ENCODE measurements at places on chromosomes 2 and 18.

DNA sequence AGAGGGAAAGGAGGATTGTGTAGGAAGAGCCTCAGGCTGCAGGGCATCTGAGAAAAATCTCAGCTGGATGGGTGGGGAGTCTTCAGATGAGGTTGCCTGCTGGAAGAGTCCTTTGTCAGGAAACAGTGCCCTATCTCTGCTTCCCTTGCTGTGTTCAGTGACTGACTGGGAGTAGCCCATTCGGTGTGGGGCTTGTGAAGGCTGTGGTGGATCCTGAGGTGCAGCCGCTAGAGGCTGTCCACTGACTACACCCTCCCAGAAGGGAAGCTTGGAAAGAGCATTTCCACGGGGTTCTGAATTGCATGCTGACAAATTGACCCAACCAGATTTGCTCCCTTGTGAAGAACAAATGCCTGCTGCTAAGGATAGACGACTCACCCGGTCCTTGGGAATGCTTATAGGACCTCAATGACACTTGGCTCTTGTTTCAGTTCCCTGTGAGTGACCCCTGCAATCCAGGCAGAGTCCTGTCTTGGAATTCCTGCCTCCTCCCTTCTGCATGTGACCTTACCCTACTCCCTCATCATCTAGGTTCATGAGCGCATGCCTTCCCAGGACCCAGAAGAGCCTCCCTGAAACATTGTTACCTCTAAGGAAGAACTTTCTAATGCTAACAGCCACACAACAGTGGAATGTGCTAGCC lies 109.7 kb upstream of the FAM136A start:
- DNase-seq, result no peak

DNA sequence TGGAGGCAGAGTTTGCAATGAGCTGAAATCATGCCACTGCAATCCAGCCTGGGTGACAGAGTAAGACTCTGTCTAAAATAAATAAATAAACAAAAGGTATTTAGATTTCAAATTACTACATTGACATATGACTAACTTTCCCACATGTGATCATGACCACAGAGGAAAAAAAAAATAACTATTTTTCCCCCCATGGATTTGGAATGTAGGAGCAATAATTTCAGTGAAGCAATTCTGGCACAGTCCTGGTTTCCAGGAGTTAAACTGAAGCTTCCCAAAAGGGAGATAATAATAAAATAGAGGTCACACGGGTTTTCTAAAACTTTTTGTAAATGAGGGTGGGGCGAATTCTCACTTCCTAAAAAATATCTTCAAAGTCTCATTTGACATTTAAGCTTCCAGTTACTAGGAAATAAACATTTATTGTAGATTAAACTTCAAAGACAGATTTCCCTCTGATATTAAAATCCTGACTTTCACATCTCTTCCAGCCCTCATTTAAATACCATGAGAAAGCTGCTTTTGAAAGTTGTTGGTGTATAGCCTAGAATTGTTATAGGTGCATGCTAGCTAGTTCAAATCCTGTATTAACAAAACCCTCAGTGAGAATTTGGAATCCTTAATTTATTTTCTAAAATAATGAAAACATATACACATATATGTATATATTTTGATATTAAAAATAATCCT lies 20.7 kb downstream of the SLC19A3 start:
- no peak for DNase-seq

DNA sequence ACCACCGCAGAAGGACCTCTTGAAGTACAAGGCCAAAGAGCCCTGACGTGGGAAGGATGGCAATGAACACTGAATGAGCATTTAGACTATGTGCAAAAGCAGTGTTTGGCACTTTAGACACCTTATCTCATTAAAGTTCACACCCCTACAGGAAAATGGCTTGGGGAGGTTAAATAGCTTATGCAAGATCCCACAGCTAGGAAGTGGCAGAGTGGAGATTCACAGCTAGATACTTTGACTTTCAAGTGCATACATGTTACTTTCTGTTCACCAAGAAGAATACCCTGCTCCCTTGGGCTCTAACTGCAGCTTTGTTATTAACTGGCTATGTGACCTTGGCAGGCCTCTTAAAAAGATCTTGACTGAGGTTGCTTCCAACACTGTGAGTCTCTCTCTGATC lies 58.2 kb downstream of the ICOS start:
- no peak for DNase-seq

DNA sequence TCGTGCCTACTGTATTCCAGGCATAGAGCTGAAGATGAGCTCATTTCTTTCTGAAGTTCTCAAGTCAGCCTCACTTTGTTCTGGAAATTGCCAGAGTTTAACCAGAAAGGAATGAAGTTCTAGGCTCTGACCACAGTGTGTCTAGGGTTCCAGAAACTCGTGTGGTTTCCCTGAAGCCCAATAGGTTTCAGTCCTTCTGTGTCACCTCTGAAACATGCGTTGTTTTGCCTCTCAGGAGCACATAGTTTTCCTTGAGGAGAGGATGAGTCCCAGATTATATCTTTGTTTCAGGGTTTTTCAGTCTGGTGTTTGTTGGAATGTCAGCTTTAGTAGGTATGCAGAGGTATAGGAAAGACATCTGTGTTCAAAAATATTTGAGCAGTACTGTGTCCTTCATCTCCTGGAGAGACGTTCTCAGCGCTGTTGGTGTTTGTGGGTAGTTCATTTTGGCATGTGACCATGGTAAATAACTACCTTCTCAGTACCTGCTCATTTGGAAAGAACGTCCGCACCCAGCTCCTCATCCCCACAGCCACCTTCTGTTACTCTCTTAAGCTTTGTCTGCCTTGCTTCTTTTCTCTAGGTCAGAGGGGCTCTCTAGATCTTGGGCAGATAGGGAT lies 56.6 kb downstream of the RALBP1 start:
- no peak for DNase-seq
